Anterior cingulate cortex (tissue), 58 donors: ENCODE measurements at places on chromosomes 6 and 20.

GRCh38 chr6:144619966-144620365 lies 334.8 kb downstream of the UTRN start:
- no peak for DNase-seq

- DNase-seq = no peak
Observed at GRCh38 chr6:44228031-44228430, 4.6 kb downstream of the SLC29A1 start.

- no peak for DNase-seq
Observed at GRCh38 chr6:124557873-124558272, 404.4 kb upstream of the RNF217 start.

DNA sequence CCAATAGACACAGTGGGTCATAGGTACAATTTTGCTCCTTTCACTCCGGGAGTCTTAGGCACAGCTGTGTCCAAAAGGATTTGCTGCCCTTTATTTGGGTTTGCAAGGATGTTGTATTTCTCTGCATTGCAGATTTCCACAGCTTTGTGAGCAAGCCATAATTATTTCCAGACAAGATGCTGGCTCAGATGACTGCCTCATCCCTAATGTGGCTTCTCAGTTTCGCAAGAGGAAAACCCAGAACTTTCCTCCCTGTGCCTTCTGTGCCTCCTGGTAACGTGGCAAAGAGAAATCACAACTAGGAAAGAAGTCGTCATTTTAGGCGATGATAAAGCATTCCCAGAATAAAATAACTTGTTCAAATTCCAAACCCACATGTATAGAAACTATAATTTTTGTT lies 33.7 kb downstream of the FAM50B start:
- DNase-seq = no peak

GRCh38 chr6:168737481-168737880 lies 296.5 kb downstream of the SMOC2 start:
- DNase-seq = no peak

- DNase-seq = no peak
Observed at GRCh38 chr20:44253528-44253927, 6.4 kb downstream of the GDAP1L1 start.

DNA sequence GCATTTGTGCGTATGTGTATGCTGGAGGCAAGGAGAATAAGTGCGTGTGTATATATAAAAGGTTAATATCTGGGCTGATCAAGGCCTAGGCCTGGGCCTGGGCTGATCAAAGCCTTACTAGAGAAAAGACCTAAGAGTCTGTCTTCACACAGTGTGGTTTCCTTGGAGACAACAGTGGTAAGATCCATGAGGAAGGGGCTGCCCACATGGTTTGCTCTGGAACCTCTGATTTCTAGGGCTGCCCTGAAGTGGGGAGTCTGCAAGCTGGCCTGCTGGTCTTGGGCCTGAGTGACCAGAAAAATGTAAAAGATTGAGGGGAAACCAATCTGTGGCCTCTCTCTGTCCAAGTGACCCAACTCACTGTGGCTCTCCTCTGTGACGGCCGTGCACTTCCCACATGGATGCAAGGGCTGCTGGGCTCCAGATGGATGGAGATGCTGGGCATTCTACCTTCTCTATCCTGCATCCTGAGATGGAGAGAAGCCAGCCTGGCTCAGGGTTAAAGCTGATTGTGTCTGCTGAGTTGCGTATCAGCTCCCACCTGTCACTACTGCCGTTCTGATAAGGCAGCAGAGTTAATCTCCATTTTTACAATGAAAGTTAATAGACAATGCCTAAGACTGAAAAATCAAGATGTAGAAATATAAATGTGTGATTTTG lies 90.3 kb upstream of the NXT1 start:
- DNase-seq = no peak

DNA sequence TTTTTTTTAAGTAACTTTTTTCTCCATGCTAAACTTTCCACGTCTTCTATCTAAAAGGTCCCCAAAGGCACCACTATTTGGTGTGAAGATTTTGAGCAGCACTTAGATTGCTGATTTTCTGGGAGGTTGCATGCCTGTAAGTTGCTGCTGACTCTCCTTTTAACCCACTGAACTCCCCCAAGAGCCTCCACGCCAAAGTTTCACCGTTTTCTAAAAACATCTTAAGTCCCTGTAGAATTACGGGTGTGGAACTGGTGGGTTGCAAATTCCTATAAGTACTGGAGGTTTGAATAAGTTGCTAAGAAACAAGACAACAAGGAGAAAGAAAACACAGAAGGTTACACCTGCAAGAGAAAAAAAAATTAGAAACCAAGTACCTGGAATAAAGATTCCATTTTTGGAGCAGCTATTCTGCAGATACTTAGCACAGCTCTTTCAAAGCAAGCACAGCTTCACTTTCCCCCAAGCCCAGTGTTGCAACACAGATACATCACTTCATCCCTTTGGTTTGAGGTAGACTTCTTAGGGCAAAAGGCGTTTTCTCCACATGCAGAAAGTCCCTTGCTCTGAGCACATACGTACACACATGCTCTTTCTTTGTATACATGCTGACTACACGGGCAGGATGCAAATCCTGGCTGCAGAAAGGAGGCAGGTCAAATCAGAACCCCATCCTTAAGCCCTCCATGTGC lies 5.0 kb downstream of the JAG1 start:
- DNase-seq = no peak
